ENCODE measurements at places on chromosomes 4 and X. TPM values are rescaled to one million over a fixed set of nuclear protein-coding genes. Genes with fewer than 3 reads are reported as not detected.

DNA sequence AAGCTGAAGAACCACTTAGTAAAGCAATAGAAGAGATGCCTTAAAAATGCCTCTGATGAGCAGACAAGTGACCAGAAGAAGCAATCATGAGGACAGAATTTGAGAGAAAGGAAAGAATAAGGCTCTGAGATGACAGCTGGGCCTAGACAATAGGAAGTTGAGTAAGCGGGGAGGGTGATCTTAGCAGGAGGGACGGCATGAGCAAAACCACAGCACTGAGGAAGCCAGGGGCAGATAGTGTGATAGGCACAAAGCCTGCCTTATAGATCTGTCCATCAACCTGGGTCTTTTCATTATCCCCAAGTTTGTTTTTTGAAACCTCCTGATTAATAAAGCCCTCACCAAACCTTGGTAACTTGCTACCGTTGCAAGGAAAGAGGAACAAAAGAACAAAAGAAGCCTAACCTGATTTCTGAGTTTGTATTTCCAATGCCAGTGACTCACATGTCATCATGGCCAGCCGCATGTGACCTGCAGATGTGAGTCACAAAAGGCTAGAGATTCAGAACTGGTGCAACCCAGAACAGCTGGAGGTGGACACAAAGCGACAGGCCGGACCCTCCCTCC lies 55.7 kb upstream of the PPARGC1A start:
- DNase-seq = no peak

GRCh38 chrX:55210931-55211677 lies 9.0 kb upstream of the PAGE5 start:
- no peak for DNase-seq

GRCh38 chrX:143027275-143027674 lies 1.5 kb downstream of the SPANXN4 start:
- DNase-seq = no peak

DCAF4L1 gene
- total RNA-seq = 0.23 TPM

- DNase-seq = no peak
Measured at GRCh38 chr4:182139491-182139890, 103.7 kb upstream of the TENM3 start.

GPR82 gene
- total RNA-seq = 1.1 TPM

VCX3B gene
- not detected for total RNA-seq

GRCh38 chrX:50905334-50905733 lies 5.2 kb upstream of the BMP15 start:
- no peak for DNase-seq

MAGEB10 gene
- total RNA-seq = not detected

DUSP9 gene
- not detected for total RNA-seq

GRCh38 chrX:17537723-17538243 lies 162.8 kb downstream of the NHS start:
- DNase-seq = no peak

SLC10A6 gene
- total RNA-seq = not detected

GRCh38 chrX:112941209-112941837 lies 100.7 kb upstream of the AMOT start:
- no peak for DNase-seq

RTL3 gene
- not detected for total RNA-seq

GRCh38 chr4:151801547-151802516 lies 41.0 kb upstream of the GATB start:
- peak; percentile 46 for DNase-seq

PABPC1L2B gene
- total RNA-seq = not detected

DNA sequence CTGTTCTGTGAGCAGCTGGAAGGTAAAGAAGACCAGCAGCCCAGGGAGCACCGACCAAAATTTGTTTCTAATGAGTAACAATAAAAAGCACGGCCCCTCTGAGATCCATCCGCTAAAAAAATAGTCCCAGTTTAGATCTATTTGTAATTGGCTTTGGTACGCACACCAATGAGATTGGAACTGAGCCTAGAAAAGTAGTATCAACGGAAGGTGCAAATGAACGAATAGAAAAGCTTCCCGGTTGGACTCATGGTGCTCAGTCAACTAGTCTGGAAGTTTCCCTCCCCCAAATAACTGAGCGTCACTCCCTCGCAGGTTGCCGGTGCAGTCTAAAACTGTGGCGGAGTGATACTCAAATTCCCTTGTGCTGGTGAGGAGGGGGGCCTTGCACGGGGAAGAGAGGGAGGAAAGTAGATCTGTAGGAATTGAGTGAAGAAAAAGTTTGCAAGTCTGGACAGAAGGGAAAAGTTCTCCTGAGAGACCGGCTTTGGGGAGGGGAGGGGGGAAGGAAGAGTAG lies at the start of gene COL4A5:
Gene COL4A5, plus strand, starts transcription at position 413 of the 517 bp plus-strand sequence. CDS start 288 bp downstream, outside the sequence.
- DNase-seq = no peak

IBSP gene
- not detected for total RNA-seq

- DNase-seq = no peak
Measured at GRCh38 chr4:72513227-72513626, 55.8 kb downstream of the ADAMTS3 start.

GRCh38 chr4:157898836-157899605 lies 273.8 kb downstream of the GASK1B start:
- DNase-seq = no peak

DNA sequence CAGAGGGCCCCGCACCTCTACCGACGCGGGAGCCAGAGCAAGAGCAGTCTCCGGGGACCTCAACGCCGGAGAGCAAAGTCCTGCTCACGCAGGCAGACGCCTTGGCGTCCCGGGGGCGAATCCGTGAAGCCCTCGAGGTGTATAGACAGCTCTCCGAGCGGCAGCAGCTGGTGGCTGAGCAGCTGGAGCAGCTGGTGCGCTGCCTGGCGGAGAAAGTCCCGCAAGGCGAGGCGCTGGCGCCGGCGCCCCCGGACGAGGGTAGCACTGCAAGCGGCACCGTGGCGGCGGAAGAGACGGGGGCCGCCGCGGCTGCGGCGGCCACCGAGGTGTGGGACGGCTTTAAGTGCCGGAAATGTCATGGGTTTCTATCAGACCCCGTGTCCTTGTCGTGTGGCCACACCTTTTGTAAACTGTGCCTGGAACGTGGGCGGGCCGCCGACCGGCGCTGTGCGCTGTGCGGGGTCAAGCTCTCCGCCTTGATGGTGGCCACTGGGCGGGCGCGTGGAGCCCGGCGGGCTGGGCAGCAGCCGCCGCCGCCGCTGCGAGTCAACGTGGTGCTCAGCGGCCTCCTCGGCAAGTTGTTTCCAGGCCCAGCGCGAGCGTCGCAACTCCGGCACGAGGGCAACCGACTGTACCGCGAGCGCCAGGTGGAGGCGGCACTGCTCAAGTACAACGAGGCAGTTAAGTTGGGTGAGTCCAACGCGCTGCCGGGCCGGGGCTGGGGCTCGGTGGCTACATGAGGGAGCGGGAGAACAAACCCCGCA lies 672 bp downstream of the LONRF3 start:
- peak; percentile 61 for DNase-seq

DNA sequence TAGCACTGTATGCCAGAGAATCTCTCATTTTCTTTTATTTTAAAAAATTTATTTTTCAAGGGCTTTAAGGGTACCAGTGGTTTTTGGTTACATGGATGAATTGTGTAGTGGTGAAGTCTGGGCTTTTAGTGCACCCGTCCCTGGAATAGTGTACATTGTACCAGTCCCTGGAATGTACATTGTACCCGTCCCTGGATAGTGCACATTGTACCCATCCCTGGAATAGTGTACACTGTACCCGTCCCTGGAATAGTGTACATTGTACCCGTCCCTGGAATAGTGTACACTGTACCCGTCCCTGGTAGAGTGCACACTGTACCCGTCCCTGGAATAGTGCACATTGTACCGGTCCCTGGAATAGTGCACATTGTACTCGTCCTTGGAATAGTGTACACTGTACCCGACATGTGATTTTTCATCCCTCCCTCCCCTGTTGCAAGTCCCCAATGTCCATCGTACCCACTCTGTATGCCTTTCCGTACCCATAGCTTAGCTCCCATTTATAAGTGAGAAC lies 56.1 kb upstream of the HELT start:
- no peak for DNase-seq

DNA sequence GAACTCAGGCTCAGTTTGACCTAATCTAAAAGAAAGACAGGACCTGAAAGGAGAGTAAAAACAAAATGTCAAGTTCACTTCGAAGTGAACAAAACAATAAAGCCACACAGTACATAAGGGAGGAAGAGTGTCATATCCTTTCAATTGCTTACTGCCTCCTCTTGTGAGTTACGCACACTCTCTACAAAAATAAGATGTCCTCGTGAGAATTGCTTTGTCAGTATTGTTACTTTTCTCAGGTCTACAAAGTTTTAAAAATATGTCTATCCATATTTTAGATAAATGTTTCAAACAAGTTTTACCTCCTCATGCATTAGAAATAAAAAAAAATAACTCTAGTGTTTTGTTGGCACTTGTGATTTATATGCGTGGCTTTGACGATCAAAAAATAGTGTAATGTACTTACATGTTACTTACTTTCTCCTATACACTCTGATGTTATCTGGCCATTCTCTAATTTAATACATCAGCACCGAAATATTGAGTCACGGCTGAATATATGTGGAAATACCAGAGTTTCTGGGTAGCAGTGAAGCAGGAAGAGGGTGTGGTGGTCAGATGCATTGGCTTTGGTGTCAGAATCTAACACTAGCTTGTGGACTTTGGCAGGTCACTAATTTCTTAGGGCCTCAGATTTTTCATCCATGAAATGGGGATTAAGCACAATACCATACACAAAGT lies 8.1 kb upstream of the MRPL1 start:
- DNase-seq = no peak

DNA sequence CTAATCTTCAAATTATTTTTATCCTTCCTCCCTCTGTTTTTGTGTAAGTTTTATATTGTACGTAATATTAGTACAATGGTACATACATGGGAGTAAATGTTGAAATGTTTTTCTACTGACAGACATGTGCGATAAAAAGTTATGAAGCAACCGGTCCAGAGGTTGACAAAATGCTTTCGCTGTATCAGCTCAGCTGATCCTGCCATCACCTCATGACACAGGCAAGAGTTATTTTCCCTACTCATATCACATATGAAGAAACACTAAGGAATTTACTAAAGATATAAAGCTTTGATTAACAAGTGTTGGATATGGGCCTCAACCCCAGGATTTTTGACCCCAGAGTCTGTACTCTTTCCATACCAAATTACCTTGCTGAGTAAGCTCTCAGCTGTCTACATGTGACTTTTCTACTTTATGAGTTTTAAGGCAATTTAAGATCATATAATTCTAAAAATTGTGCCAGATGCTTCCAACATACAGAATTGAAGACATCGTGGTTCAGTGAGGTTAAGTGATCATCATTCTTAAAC lies 50.0 kb downstream of the CLCN5 start:
- no peak for DNase-seq

TRPC5OS gene
- total RNA-seq = not detected

GRCh38 chrX:145630081-145630480 lies 187.5 kb upstream of the SLITRK2 start:
- DNase-seq = no peak

CASP6 gene
- total RNA-seq = 25.5 TPM

DNA sequence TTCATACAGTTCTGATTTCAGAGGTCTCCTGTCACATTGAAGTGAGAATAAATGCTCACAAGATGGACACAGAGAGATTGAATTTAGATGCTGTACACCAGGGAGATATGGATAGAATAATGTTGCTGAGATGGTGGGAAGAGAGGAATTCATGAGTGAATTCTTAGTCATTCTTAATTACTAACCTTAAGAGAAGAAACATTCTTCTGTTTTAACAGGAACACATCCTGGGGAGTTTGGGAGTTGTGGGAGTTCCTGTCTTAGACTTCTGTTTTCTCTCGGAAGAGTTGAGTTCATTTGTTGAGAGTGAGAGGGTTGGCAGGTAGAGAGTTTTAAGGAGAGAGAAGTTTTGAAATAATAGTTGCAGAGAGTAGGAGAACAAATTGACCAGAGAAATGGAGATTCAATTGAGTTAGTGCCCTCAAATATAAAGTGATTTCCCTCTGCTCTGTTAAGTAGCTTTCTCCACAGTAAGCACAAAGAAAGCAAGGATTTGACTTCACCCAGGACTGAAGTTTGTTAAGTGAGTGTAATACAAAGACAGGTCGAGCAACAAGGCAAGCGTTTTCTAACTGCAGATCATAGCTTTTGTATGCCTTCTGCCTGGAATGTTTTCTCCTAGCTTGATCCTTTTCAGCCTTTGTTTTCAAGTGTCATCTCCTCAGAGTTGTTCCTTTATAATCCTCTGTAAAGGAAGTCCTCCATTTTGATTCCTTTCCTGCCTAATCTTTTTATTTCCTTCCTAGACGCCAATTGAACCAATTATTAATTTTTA lies 205.9 kb downstream of the RAPGEF2 start:
- no peak for DNase-seq

GAGE1 gene
- not detected for total RNA-seq

DNA sequence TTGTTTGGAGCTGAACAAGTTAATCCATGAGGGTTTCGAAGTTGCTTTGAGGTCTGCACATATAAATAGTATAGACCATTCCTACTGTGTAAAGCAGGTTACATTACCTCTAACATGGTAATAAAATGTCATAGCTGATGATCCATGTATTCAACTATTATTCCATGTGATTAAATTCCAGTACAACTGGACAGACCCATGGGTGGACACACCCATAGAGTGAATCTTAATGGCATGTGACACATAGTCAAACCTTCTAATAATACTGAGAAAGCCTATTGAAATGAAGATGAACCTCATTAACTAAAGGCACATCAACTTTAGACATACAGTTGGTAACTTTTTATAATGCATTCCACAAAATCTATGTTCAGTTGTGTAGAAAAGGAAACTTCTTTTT lies 28.5 kb downstream of the FHIP1A start:
- no peak for DNase-seq

- no peak for DNase-seq
Measured at GRCh38 chr4:12761694-12762093, 722.4 kb downstream of the RAB28 start.

DNA sequence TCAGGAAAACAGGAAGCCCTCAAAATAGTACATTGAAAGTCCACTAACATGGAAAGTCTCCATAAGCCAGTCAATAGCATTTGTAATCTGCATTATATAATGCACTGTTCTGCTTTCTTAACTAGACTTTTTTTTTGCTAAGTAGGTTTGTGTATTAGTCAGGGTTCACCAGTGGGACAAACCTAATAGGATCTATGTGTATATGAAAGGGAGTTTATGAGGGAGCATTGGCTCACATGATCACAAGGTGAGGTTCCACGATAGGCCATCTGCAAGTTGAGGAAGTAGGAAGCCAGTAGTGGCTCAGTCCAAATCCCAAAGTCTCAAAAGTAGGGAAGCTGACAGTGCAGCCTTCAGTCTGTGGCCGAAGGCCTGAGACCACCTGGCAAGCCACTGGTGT lies 116.0 kb downstream of the MXRA5 start:
- no peak for DNase-seq

SLC25A6 gene
- 241 TPM for total RNA-seq

Measured in activated naive CD8-positive, alpha-beta T cell treated with anti-CD3 and anti-CD28 coated beads, Interleukin-2, amount 10 ng/mL, durations not matched to agents 7 days and 5 days (primary cell).